Activated naive CD4-positive, alpha-beta T cell treated with anti-CD3 and anti-CD28 coated beads for 36 hours (primary cell): ENCODE measurements at places on chromosomes 1 and 21.

GRCh38 chr1:110672001-110672752 is 2.6 kb downstream of the KCNA3 start:
- DNase-seq, result peak; percentile 85

DNA sequence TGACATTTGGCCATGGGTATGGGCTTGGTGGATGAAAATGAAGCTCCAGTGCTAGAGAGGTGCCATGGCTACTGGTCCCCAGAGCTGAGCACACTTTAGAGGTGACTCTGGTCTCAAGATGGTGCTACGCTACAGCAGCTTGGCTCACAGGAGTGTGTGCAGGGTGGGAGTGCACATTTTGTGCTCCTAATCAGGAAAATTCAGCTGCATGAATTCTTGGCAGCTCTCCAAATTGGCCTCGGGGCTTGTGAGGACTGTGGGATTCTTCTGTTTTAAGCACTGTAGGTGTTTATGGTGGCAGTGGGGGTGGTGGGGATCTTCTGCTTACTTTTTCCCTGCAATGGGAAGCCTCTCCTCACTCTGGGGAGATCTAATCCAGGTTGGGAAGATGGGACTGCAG is 17.3 kb upstream of the TIPRL start:
- DNase-seq, result no peak

- DNase-seq, result no peak
Observed at GRCh38 chr21:41920476-41920875, 33.3 kb downstream of the C2CD2 start.

DNA sequence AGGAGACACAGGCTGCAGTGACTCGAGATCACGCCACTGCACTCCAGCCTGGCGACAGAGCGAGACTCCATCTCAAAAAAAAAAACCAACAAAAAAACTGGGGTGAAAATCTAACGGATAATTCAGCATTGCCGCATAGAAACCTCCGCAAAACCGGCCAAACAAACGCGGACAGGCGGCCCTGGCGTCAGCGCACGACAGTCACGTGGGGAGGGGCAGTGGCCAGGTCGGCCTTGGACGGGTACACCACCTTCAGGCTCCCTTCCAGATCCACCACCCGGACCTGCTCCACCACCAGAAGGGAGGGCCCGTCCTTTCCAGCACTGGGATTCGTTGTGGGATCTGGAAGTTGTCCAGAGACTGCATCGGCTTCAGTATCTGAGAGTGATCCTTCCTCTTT is 8.4 kb downstream of the SMIM1 start:
- DNase-seq, result no peak

DNA sequence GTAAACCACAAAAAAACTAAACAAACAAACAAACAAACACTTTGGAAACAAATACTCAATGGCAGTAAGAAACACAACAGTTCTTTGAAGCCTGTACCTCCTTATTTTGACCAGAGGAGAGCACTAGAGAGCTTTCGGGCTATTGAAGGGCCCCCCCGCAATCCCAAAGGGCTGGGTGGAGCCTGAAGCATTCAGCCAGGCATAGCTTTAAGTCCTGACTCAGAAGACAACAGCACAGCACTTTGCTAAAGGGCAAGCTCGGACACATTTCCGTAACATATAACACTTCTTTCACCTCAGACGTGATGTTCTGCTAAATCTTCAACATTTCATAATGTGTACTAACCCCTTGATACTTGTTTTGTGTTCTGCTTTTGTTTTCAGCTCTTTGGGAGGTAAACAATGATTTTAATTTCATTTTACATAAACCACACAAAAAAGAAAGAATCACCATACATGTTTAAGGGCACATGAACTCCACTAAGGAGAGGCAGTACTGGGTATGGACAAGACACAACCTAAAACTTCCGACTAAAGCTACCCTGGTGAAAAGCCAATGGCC is 9.7 kb upstream of the SHCBP1L start:
- peak; percentile 64 for DNase-seq

DNA sequence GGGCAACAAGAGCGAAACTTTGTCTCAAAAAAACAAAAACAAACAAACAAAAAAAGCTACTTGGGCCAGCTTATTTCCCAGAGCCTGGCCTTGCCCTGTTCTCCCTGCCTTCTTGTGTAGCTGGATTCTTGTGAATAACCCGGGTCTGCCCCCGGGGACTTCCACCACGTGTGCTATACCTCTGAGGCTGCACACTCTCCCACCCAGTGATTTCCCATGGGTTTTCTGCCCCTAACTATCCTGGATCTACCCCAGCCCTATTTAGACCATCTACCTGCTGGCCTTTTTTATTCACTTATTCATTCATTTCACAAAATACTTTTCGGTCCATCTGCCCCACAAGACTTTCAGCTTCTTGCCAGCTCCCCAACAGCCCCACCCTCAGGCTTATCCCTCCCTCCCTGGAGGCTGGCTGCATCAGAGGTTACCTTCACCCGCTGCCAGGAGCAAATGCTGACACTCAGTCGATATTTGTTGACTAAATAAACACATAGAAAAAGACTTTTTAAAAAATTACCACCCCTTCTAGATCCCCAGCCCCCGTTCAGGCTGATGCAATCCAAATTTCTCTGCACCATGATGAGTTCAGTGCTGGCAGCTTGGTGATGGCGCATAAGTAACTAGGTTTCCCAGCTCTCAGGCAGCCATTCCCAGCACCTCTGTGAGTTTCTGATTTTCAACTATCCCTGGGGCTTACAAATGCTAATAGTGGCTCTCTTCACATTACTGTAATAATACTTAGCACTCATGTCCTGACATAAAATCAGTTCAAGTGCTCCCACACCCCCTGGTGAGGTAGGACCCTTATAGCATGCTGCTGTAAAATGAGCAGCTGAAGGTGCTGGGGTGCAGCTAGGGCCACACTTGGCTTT is 30.7 kb upstream of the TARBP1 start:
- DNase-seq, result no peak

DNA sequence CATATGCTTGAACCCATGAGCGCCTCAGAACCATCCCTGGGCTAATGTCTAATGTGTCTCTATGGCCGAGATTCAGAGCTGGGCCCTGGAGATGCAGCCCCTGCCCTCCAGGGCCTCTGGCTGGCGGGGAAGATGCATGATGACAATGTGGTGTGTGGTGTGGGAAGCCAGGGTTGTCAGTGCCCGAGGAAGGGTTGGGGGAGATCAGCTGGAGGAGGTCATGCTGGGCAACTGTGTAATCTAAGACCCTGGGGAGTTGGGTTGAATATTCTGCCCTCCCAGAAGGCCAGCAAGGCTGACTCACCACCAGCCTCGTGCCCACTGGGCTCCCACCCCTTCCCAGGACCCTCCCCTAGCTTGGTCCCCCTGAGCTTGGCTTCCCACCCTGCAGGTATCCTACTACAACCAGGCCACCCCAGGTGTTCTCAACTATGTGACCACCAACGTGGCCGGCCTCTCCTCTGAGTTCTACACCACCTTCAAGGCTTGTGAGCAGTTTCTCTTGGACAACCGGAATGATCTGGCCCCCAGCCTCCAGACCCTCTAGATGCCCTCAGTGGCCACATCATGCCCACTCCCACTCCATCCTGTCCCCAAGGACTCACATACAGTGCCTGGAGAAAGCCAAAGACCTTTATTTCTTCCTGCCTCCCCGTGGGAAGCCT is 14.6 kb downstream of the FAM151A start:
- DNase-seq, result no peak

DNA sequence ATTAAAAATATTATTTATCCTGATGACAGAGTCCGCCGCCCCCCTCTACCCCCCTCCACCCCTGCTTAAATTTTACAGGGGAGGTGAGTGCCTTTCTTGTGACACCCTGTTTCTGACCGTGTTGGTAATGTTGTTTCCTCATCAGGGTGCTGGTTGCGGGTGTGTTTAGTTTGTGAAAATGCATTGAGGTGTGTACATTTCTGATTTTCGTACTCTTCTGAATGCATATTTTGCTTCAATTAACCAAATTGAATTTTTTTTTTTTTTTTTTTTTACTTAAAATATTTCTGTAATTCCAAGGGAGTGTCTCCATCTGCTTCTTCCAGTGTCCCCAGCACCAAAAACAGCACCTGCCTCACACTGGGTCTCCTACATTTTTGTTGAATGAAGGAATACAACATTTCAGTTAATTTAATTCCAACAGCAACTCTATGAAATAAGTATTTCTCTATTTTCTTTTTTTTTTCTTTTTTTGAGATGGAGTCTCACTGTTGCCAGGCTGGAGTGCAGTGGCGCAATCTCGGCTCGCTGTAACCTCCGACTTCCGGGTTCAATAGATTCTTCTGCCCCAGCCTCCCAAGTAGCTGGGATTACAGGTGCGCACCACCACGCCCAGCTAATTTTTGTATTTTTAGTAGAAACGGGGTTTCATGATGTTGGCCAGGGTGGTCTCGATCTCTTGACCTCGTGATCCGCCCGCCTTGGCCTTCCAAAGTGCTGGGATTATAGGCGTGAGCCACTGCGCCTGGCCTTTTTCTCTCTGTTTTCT is 5.6 kb upstream of the SLC2A1 start:
- DNase-seq, result no peak

DNA sequence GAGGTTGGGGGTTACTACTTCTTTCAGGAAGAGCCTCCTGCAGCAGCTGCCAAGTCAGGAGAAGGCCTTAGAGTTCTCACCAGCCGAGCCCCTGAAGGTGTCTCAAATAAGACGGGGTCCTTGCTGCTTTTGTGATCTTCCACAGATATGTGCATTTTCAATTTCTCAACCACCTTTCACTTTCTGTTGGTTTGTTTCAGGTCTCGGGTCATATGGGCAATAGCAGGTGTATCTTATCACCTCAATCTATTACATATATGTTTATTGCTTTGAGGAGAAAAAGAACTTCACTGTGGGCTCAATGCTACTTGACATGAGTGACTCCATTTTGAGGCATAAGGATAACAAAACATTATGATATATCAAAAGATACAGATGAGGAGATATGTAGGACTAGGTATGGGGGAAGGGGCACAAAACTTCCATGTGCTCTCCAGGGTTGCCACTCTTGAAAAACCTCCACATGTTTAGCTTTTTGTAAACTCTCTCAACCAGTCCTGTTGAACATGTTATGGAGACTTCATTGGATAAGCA is 1171.4 kb upstream of the ADGRL2 start:
- no peak for DNase-seq

DNA sequence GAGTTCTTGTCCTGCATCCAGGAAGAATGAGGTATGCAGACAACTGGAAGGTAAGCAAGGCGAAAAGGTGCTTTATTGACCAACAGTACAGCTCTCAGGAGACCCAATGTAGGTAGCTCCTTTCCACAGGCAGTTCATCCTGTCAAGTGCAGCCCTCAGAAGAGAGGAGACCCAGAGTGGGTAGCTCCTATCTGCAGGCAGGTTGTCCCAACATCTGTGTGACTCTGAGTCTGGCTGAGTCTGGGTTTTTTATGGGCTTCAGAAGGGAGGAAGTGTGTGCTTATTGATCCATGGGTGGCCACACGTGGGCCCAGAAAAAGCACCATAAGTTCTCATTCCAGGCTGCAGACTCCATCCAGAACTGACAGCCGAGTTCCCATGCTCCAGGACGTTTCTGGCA is 34.0 kb downstream of the ZNF691 start:
- DNase-seq, result no peak

- no peak for DNase-seq
Observed at GRCh38 chr1:78640462-78640861, 9.2 kb upstream of the IFI44 start.

- no peak for DNase-seq
Observed at GRCh38 chr1:246815693-246816270, 91.6 kb downstream of the SCCPDH start.

GRCh38 chr1:183180634-183181056 is 5.4 kb upstream of the LAMC2 start:
- peak; percentile 67 for DNase-seq

GRCh38 chr1:199857108-199857507 is 170.4 kb upstream of the NR5A2 start:
- no peak for DNase-seq

DNA sequence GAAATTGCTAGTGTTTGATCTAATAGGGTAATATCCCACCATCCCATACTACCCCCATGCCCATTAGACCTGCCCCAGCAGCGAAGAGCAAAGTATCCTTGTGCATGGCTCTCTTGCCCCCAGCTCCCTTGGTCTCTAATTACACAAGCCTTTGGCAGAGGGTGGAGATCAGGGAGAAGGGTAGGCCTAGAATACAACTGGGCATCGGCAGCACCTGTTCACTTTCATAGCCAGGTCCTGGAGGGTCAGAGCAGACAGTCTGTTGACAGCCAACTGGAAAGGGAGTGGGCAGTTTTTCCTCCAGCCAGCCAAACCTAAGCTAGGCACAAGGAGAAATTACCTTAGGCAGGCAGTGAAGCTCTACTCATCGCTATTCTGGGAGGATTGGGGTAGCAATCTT is 2.7 kb upstream of the PIGC start:
- DNase-seq, result no peak

DNA sequence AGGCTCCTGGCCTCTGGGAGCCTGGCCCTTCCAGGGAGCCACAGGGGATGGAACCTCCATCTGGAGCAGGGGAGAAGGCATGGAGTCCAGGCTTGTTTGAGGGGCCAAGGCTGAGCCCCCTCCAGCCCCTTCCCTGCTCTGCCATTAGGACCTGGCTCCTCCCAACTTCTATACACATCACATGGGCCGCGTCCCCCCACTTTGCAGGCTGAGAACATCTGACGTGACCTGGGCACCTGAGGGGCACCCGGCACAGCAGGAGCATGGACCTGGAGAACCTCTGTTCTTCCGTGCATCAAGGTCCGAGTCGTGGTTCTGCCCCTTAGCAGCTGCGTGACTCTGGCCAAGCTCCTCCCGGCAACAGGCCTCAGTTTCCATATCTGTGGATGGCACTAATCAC is 3.9 kb upstream of the AIRE start:
- DNase-seq, result no peak

DNA sequence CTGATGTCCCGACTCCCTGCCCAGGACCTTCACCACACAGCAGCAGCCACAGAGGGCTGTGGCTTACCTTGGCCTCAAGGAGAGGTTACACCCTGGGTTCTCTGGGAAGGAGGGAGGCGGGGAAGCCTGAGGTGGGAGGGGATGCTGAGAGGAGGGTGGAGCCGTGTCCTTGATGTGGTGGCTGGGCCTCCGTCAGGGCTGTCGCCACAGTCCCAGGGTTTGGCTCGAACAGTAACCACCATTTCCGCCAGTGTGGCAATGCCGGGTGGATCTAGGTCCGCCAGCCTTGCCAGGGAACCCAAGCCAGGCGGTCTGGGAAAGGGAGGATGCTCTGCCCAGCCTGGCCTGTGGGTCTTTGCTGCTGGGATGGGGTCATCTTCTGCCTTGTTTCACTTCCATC is 18.4 kb upstream of the CDCA8 start:
- peak; percentile 84 for DNase-seq

- DNase-seq, result no peak
Observed at GRCh38 chr1:12528021-12528852, 89.8 kb downstream of the DHRS3 start.

DNA sequence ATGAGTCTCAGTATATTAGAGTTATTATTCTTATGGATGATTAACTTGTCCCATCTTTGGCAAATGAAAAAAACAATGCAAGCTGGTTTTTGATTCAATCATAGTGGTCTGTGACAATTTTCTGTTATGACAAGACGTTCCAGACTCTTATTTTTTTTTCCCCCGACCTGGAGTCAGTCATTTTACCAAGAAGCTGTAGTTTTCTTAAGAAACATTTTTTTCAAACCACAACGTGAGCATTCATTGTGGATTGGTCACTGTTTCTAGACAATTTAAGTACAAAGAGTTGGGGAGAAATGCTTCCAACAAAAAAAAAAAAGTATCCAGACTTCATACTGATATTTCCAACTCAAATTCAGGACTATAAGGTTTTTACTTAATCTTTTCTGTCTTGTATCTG is 8.0 kb upstream of the ANGPTL3 start:
- no peak for DNase-seq
